AG20443 (cell line): ENCODE measurements at places on chromosomes 7 and 10.

DNA sequence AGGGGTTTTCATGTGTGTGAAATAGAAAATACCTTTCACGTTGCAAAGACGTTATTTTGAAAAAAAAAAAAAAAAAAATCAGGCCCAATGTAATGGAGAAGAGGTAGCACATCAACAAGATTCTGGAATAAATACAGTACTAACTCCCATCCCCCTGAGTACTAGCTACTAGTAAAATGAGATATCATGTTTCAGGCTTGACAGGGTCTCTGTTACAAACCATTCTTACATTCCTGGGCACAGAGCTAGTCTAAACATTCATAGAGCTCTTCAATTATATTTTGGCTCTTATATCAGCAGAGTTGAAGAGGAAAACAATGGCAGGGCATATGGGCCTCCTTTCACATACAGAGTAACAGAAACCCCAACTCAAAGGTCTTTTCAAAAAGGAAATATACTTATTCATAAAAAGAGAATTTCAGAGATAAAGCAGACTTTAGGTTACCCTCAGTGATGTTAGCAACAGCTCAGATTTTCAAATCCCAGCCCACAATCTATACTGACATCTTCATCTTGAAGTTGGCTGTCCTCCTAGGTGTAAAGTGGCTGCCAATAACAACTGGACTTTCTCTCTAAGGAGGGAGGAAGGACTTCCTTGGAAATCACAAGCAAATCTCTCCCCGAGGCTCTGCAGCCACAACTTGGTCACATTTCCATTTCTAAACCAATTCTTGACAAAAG, 18.6 kb downstream of the C7orf33 start:
- DNase-seq: no peak

DNA sequence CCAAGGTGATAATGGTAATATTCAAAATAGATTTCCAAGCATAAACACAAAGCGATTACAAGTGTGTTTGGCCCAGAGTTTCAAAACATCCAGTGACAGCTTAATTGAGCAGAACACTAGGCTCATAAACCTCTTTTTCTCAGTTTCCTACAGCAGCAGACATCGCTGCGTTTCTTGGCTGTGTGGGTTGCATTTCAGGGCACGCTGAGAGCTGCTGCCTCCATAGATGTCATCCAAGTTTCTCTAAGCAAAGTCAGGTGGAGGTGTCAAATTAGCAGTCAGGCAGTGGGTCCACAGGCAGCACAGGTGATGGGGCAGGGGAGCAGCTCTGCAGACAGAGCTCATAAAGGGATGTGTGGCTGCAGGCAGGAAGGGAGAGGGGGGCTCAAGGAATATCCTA, 50.5 kb upstream of the COL13A1 start:
- DNase-seq: no peak

GRCh38 chr7:1872191-1873069, 202.4 kb downstream of the ELFN1 start:
- DNase-seq: no peak

GRCh38 chr10:126979311-126979710, 74.1 kb downstream of the DOCK1 start:
- no peak for DNase-seq

GRCh38 chr10:47136866-47137265, 163.1 kb upstream of the GDF10 start:
- peak; percentile 53 for DNase-seq

- DNase-seq: no peak
Observed at GRCh38 chr10:119333146-119333792, 125.9 kb downstream of the GRK5 start.

- no peak for DNase-seq
Observed at GRCh38 chr10:114070710-114071109, 27.0 kb downstream of the ADRB1 start.

DNA sequence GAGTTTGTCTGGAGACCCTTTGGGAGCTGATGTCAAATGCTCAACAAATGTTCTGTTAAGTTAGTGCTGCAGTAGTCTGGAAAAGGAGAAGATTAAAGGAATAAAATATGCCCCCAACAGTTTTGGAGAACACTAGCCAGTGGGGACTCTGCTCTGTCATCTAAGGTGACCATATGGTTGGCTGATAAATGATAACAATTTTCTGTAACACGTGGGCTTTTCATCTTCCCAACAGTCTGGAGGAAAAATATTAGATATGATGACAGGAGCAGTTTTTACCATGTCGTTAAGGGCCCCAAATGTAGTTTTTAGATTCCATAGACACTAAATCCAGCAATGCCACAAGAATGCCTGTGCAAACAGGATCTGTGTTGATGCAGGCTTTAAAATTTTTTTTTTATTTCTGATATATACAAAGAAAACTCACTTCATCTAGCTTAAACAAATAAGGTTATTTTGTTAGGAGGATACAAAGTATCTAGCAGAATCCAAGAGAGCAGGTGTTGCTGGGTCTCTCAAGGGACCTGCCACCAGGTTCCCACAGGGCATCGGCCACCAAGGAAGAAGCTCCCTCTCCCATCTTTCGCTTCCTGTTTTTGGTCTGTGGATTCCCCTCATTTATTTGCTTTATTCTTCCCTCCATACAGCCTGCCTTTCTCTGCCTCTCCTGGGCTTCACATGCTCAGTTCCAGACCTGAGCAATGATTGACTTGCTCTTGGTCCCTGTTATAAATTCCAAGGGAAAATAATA, 6.2 kb upstream of the CFAP58 start:
- DNase-seq: no peak

DNA sequence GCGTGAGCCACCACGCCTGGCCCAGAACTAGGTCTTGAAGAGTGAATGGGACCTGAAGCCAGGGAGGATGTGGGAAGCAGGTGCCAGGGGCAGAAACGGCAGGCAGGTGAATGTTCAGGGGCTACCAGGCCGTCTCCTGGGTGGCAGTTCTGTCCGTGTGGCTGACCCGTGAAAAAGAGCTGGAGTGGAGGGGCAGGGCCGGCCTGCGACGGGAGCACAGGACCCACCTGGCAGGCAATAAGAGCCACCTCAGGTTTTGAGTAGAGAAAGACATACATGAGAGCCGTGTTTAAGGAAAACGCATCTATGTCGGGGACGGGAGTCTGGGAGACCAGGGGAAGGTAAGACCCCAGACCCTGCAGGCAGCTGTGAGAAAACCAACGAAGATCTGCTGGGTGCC, 70.7 kb upstream of the ATP6V0A4 start:
- DNase-seq: no peak

- peak; percentile 19 for DNase-seq
Observed at GRCh38 chr10:108789919-108790318, 1133.4 kb downstream of the XPNPEP1 start.

- DNase-seq: no peak
Observed at GRCh38 chr10:6567884-6568283, 12.2 kb downstream of the PRKCQ start.

DNA sequence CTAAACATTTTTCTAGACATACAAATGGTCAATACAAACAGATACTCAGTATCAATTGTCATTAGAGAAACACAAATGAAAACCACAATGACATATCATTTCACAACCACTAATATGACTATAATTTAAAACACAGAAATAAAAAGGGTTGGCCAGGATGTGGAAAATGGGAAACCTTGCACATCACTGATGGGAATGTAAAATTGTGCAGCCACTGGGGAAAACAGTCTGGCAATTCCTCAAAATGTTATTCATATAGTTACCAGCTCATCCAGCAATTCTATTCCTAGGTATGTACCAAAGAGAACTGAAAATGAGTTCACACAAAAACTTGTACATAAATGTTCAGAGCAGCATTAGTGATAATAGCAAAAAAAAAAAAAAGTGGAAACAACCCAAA, 106.1 kb upstream of the LRRTM3 start:
- DNase-seq: no peak

- DNase-seq: no peak
Observed at GRCh38 chr10:125629758-125630376, 53.1 kb downstream of the TEX36 start.

GRCh38 chr7:8564281-8564680, 130.9 kb downstream of the NXPH1 start:
- DNase-seq: no peak

DNA sequence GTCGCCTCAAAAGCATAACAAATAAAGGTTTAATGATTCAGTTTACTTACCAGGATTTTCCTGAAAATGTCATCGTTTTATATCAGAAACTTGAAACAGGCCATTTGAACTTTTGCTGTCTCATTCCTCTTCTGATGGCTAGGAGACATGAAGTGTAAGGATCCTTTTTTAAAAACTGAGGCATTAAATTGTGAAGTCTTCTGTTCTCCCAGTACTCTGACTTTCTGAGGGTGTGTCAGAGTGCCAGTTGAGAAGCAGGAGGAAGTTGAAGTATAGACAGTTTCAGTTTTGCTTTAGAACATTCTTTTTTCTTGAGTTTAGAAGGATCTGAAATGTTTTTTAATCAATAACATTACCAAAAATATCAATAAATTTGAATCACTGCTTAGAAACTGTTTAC, at the start of gene SAMD9L:
Gene SAMD9L (minus strand): TSS at position 242 of the 400 bp plus-strand sequence. CDS start 12,414 bp downstream, outside the sequence.
- peak; percentile 33 for DNase-seq

GRCh38 chr10:26665080-26666048, 32.1 kb upstream of the PDSS1 start:
- DNase-seq: no peak

GRCh38 chr7:54349229-54349628, 192.9 kb upstream of the VSTM2A start:
- DNase-seq: no peak

DNA sequence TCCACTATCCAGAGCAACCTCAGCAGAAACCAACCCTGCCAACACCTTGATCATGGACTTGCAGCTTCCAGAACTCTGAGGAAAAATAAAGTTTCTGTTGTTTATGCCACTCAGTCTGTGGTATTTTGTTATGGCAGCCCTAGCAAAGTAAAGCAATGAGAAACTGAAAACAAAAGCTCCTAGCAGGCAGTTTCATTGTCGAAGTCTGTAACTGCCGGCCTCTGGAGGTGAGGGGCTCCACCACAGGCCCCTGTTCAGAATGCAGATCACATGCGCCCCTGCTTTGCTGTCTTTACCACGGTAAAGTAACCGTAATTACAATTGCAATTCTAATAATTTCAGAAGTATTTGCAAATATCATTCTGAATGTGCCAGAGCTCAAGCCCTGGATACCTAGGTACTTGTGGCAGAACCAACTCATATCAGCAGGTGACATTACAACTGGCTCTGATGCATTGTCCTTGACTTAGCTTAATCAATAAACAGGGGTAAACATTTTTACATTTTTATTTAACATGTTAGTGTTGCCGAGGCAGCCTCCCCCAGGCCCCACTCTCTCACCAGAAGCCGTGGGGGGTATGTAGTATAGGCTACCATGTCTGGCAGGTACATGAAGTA, 193.2 kb downstream of the ELMO1 start:
- DNase-seq: no peak

DNA sequence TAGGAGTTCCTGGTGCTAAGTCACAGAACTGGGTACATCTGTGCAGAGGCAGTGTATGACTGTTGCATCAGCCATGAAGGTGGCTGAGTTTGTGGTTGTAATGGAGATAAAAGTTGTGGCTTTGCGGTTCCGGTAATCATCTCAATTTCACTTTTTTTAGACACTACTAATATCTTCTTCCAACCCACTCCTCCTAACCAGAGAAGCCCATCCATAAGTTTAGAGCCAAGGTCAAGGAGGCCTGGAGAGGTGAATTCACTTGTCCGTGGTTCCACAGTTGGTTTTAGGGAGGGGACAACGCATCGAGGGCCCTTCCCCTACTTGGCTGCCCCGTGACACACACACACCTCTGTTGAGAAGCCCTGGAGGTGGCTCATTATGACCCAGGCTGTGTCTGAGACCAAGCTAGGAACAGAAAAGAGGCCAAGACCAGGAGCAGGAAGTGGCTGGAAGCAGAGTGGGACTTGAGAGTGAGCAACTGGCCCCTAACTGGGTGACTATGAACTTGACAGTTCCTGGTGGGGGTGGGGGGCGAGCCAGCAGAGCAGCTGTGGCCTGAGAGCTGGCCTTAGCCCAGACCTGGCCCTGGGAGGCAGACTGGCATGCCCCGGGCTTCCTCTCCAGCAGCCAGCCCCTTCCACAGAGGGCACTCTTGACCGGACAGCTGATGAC, 66.8 kb upstream of the COL13A1 start:
- no peak for DNase-seq

- DNase-seq: no peak
Observed at GRCh38 chr10:49254556-49255318, 44.2 kb upstream of the C10orf71 start.

GRCh38 chr7:93390660-93391059, 158.5 kb downstream of the VPS50 start:
- no peak for DNase-seq

GRCh38 chr7:29412912-29413311, 150.7 kb upstream of the PRR15 start:
- no peak for DNase-seq

- DNase-seq: no peak
Observed at GRCh38 chr7:158309868-158310763, 277.5 kb downstream of the PTPRN2 start.

DNA sequence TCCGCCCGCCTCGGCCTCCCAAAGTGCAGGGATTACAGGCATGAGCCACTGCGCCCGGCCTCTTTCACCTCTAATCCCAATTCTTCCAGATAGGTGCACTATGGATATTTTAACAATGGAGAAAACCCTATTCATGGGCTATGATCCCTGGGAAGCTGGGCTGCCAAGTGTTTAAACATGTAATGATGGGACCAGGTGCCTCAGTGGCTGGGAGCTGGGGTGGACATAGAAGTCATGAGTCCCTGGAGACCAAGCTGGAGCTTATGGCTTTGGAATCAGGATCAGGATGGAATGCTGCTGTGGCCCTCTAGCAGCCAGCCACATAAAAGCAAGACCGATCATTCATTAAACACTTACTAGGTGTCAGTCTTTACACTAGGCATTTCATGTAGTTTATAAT, 41.8 kb upstream of the IGFBP3 start:
- no peak for DNase-seq

- DNase-seq: no peak
Observed at GRCh38 chr7:48703466-48703865, 220.9 kb upstream of the CDC14C start.

GRCh38 chr10:124040451-124041188, 52.8 kb downstream of the CHST15 start:
- DNase-seq: no peak

GRCh38 chr7:43546231-43546630, 36.7 kb upstream of the STK17A start:
- DNase-seq: no peak

GRCh38 chr7:45088821-45089340, at the start of gene NACAD:
TSS of gene NACAD (minus strand) at chr7:45088969. CDS start at chr7:45088894, 75 bp downstream.
- peak; percentile 92 for DNase-seq

DNA sequence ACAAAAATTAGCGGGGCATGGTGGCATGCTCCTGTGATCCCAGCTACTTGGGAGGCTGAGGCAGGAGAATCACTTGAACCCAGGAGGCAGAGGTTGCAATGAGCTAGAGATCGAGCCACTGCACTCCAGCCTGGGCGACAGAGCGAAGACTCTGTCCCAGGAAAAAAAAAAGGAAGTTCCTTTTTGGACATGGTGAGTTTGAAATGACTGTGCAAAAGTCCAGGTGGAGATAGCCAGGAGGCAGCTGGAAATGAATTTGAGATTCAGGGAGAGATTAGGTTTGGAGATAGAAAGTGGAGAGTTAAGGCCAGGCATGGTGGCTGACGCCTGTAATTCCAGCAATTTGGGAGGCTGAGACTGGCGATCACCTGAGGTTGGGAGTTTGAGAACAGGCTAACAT, 139.1 kb downstream of the MARCHF5 start:
- DNase-seq: no peak

- DNase-seq: no peak
Observed at GRCh38 chr7:37191797-37192196, 256.9 kb downstream of the ELMO1 start.
